ENCODE measurements at places on chromosomes 4 and X.

DNA sequence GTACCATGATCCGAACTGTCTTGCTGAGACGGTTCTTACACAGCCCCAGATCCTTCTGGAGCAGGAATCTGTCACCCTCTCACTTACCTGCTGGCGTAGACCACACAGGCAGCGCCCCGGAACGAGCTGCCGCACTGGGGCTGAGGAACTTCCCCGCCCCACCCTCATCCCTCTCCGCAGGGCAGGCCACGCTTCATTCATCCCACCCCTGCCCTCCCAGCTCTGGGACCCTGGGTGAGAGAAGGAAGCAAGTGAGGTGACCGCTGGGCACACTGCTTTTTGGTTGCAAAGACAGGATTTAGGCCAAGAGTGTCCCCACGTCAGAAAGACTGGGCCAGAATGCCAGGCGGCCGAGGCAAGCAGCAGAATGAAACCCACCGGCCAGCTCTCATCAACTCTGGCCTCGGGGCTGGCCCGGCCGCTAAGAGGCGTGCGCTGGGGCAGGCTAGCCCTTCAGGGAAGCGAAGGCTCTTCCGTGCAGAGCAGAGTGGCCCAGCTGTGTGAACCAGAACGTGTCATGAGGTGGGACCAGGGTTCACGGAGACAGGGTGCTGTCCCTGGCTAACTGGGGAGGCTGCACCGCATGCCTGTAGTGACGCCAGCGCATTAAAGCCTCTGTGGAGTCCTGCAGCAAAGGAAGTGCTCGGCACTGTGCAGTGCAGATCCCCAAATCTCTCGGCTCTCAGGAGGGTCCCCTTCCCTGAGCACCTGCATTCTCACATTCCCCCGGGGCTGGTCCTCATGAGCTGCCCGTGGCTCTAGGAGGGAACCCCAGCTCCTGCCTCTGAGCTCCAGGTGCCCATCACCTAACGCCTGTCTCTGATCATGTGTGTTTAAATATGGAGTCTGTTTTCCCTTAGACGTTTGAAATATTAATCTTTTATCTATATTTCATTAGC is 6.4 kb downstream of the LRPAP1 start:
- DNase-seq = no peak
- H3K4me1 ChIP-seq = peaks cover 3% of the 10 kb centered on the region
- peaks cover 7% of the 10 kb centered on the region for H3K36me3 ChIP-seq
- no peak overlapping the region for H3K27ac ChIP-seq
- H3K27me3 ChIP-seq = no peaks in the 10 kb centered on the region
- no peak overlapping the region for H3K4me3 ChIP-seq

DNA sequence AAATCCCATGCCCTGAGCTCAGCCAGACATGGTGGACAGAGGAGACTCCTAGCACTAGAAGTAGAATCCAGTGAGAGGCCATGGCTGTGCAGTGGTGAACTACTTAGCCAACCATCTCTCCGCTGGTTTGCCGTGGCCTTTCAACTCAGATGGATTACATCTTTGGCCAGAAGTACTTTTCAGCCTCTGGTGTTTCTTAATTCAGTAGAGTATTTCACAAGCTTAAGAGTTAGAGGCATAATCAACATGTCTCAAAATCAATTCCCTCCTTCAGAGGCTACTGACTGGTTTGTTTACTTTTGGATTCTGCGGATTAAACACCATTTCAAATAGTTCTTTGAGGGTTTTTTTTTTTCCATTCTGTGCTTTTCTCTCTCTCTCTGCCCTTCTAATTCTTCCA is 91.1 kb upstream of the PGRMC2 start:
- no peak overlapping the region for H3K4me3 ChIP-seq
- DNase-seq = no peak
- H3K27me3 ChIP-seq = no peaks in the 10 kb centered on the region
- no peaks in the 10 kb centered on the region for H3K4me1 ChIP-seq

DNA sequence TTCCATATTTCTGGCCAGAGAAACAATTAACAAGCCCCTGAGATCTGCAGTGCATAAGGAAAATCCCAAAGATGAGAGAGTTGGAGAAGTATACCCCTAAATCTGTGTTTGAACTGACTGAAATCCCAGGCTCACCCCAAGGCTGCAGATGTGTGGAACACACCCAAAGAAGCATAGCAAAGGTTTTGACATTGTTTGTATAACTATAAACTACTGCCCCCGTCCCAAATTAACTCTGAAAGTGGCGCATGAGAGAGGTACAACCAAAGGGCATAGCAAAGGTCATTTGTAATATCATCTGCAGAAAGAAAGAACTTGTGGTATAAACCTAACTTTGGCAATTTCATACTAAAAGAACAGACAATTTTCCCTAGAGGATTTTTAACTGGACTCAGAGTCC is 157.9 kb downstream of the DCAF12L1 start:
- H3K36me3 ChIP-seq = no peaks in the 10 kb centered on the region
- no peaks in the 10 kb centered on the region for H3K4me1 ChIP-seq
- no peak overlapping the region for H3K4me3 ChIP-seq

GRCh38 chr4:97370568-97370967 is 772.7 kb downstream of the STPG2 start:
- H3K36me3 ChIP-seq = no peaks in the 10 kb centered on the region
- DNase-seq = no peak
- no peak overlapping the region for H3K4me3 ChIP-seq
- no peaks in the 10 kb centered on the region for H3K4me1 ChIP-seq
- H3K27me3 ChIP-seq = no peaks in the 10 kb centered on the region
- no peak overlapping the region for H3K27ac ChIP-seq

GRCh38 chr4:23373261-23373660 is 516.6 kb downstream of the PPARGC1A start:
- H3K36me3 ChIP-seq = no peaks in the 10 kb centered on the region
- DNase-seq = no peak
- H3K4me3 ChIP-seq = no peak overlapping the region
- no peak overlapping the region for H3K27ac ChIP-seq
- no peaks in the 10 kb centered on the region for H3K4me1 ChIP-seq
- H3K27me3 ChIP-seq = no peaks in the 10 kb centered on the region

DNA sequence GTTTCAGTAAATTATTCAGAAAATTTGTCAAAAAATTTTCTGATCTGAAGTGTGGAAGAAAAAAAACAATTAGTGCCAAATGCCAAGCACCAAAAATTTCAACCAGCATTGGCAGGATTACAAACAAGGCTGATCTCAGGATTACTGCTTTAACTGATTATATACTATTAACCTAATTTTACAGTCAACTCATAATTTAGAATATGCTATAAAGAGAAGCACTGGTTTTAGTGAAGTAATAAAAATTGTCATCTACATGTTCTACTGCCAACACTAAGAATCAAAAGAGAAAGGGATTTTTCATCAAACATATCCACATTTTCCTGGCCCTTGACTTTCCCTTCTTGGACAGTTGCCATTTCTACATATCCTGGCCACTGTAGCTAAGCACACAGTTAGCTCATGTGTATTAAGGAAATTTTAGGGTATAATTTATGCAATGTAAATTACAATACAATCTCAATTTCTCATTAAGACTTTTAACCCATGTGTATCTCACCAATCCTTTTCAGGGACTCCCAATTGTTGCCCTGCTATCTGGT is 33.8 kb downstream of the THOC2 start:
- no peak for DNase-seq
- no peaks in the 10 kb centered on the region for H3K36me3 ChIP-seq
- H3K4me3 ChIP-seq = no peak overlapping the region

DNA sequence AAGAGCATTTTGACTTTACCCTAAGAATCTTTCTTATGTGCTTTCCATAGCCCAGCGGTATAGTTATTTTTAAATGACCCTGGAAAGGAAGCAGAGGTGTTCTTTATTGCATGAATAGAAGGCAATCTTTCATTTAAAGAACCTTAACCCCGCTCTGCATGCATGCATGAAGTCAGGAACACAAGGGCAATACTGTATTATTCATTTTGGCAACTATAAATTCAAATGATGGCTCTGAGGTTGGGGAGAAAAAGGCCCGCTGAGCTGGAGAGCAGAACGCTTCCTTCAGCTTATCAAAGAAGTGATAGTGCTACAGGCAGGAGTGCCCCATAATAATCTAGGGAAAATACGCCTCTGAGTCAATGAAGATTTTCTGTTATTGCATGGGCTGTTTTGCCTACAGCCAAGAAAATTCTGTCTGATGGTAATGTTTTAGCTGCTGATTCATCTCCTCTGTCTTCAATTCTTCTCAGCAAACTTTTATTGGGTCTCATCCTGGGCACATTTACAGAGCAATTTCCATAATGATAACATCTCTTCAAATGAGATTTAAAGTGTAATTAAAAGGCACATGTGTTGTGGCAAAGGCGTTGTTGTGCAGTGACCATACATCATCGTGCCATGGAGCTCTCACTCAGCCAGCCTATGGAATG is 452.2 kb upstream of the FTHL17 start:
- no peaks in the 10 kb centered on the region for H3K4me1 ChIP-seq
- no peak overlapping the region for H3K4me3 ChIP-seq
- no peak for DNase-seq
- H3K27me3 ChIP-seq = no peaks in the 10 kb centered on the region
- H3K36me3 ChIP-seq = no peaks in the 10 kb centered on the region

GRCh38 chr4:118367361-118367760 is 14.6 kb upstream of the PRSS12 start:
- H3K27me3 ChIP-seq = no peaks in the 10 kb centered on the region
- DNase-seq = no peak
- no peak overlapping the region for H3K4me3 ChIP-seq
- H3K36me3 ChIP-seq = no peaks in the 10 kb centered on the region
- H3K27ac ChIP-seq = no peak overlapping the region
- H3K4me1 ChIP-seq = no peaks in the 10 kb centered on the region

DNA sequence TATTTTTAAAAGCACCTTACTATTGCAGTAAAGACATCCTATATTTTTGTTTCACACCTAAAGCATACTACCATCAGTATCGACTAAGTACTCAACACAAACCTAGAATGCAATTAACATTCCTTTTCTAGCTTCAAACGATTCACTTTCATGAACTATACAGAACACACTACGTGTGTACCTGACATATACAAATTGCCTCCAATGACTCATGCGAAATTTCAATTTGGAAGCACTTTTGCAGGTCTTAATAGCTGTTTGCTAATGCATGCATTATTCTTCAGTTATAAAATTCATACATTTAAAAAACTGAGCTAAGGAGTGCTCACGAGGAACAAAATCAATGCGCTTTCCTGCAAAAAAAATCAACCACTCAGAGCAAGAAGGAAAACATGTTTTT is 19.7 kb upstream of the GPM6B start:
- H3K27ac ChIP-seq = no peak overlapping the region
- DNase-seq = no peak
- H3K36me3 ChIP-seq = no peaks in the 10 kb centered on the region
- H3K4me3 ChIP-seq = no peak overlapping the region
- no peaks in the 10 kb centered on the region for H3K4me1 ChIP-seq

- H3K27me3 ChIP-seq = no peaks in the 10 kb centered on the region
- H3K4me1 ChIP-seq = no peaks in the 10 kb centered on the region
- H3K36me3 ChIP-seq = no peaks in the 10 kb centered on the region
- H3K27ac ChIP-seq = no peak overlapping the region
Observed at GRCh38 chr4:37528166-37528885, 157.8 kb downstream of the RELL1 start.

GRCh38 chr4:8099981-8100464 is 58.6 kb downstream of the ABLIM2 start:
- H3K27me3 ChIP-seq = no peaks in the 10 kb centered on the region
- no peak overlapping the region for H3K4me3 ChIP-seq
- H3K36me3 ChIP-seq = no peaks in the 10 kb centered on the region
- H3K27ac ChIP-seq = no peak overlapping the region

DNA sequence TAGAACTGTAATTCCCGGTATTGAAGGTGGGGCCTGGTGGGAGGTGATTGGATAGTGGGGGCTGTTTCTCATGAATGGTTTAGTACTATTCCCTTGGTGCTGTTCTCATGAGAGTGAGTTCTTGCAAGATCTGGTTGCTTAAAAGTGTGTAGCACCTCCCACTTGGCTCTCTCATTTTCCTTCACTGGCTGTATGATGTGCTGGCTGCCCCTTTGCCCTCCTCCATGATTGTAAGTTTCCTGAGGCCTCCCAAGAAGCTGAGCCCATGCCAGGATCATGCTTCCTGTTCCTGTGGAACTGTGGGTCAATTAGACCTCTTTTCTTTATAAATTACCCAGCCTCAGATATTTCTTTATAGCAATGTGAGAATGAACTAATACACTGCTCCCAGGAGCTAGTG is 8.7 kb downstream of the ANXA10 start:
- no peak overlapping the region for H3K4me3 ChIP-seq
- no peak overlapping the region for H3K27ac ChIP-seq
- no peak for DNase-seq
- H3K36me3 ChIP-seq = no peaks in the 10 kb centered on the region
